ENCODE measurements at places on chromosomes 13 and 19.
A peak's percentile ranks its signal among the peaks of the same experiment; 100 is the strongest.

DNA sequence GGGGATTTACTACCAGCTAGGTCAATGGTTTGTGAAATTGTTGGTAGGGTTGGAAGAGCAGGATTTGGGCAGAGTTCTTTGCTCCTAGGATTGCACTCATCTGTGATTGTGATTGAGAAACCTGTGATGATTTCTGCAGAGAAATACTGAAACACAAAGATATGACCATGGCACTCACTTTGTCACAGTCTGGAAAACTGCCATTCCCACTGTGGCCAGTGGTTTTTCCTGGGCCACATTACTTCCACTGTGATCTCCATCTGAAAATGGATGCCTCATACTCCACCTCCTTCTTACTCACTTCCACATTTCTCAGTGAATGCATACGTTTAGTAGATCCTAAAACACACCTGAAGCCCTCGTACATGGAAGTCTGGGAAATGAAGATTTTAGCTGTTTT is 593.2 kb downstream of the LMO7 start:
- DNase-seq: no peak

DNA sequence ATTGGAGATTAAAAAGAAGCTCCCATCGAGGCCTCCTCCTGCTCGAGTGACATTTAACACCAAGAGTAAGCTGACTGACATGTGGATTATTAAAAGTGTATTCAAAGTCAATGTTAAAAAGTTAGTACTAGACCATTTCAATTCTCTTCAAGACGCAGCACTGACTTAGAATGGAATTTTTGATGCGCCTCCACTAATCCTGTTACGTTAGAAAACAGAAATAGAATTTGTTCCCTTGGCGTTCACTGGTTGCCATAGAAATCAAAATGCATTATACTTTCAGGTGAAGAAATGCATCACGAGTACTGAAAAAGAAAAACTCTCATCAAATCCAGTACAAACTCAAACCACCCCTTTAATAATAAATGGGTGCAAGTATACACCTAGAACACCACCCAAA is 42.2 kb downstream of the BRD4 start:
- no peak for DNase-seq

DNA sequence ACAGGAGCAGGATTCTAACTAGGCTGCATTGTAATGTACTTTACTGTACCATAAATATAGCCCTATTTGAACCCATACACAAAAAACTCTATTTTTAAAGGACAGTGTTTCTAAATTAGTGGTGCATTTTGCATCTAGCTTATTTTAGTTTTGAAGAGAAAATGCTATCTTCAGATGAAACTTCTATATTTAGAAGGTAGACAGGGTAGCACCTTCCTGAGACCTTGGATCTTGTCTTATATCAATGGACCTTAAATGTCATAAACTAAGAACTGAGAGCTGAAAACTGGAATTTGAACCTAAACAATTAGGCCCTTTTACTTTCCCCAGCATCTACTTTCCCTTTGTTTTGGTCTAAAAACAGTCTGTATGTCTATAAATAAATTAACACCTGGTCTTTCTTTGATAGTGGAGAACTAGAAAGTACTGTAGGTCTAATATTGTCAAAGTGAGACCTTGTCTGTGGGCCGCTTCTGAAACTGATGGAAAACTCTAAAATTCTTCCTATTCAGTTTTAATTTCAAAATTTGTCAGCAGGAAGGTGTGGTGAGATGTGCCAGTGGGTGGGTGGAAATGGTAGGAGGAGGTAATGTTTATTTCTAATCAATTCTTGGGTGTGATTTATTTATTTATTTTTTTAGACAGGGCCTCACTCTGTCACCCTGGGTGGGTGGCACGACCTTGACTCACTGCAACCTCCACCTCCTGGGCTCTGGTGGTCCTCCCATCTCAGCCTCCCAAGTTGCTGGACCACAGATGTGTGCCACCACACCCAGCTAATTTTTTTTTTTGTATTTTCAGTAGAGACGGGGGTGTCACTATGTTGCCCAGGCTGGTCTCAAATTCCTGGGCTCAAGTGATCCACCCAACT is 10.1 kb downstream of the COG3 start:
- no peak for DNase-seq

DNA sequence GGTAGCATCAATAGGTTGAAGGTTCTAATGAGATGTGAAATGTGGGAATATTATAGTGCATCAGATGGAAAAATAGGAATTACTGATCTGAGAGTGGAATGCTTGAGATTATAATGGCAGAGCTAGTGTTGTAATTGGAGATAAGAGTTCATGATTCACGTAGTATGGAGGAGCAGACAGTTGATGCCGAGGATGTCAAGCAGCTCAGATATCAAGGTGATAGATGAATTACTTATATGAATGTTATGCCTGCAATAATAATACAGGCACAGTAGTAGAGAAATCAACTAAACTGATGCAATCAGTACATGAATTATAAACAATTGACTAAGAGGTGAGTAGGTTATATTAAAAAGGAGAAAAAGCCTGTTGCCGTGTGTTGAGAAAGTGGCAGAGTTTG is 793.2 kb upstream of the GPC6 start:
- DNase-seq: no peak

GRCh38 chr19:42122691-42123607 is 9.3 kb downstream of the POU2F2 start:
- DNase-seq: no peak

- peak; percentile 76 for DNase-seq
Measured at GRCh38 chr13:48412881-48413351, at the start of gene LPAR6. LPAR6 (minus strand) TSS chr13:48413113; CDS start chr13:48412423, 690 bp downstream.

DNA sequence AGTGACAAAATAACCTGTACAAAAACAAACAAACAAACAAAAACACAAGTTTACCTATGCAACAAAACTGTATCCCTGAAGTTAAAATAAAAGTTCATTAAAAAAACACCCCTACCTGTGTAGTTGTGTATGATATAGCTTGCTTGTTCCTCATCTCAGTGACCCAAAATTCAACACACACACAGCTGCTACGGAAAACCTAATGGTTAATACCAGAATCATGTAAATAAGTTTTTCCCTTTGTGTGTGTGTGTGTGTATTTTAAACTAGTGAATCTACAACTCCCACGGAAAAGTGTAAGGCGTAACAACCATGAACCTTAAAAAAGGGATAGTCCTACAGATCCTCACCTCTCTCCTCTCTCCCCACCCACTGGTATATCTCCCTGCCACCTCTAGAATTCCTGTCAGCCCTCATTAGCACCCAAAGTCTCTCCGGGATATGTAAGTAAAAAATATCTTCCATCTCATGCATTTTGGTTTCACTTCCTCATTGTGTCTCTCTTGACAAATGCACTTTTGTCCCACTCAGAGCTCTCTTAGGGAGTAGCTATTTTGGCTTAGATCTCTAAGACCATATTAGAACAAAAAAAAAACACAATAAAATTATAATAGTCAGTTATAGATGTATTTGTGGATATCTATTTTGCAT is 2236.5 kb downstream of the PCDH9 start:
- no peak for DNase-seq

DNA sequence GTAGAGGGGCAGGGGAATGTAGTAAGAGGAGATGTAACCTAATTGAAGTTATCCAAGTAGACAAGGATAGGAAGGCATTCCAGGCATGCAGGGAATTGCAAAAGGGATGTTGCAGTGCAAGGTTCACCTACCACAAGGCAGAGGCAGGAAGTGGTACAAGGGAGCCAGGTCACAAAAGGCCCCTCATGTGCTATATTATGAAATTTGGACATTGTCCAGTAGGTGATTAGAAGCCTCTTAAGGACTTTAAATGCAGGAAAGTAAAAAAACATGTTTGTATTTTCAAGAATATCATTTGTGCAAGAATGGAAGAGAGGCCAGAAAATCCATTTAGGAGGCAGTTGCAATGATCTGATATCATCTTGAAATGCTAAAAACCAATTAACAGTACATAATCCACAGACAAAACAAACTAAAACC is 111.4 kb downstream of the FRY start:
- DNase-seq: peak; percentile 13

DNA sequence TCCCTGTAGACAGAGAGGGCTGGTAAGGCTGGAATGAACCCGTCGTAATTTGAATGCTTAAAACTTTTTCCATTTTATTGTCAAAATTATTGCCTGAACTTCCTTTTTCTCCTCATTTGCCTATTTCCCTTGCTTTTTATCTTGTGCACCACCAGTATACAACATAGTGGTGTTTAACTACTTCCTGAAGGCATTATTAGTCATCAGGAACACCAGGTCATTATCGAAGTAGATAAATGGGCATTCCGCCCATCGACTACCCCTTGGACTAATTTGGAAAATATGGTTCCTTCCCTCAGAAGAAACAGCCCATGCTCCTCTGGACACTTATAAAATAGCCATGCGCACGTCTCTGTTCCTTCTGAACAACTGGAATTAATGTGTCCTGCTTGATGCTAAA is 232.1 kb downstream of the TM9SF2 start:
- DNase-seq: no peak

GRCh38 chr19:848386-848921 is 3.6 kb upstream of the ELANE start:
- DNase-seq: no peak

DNA sequence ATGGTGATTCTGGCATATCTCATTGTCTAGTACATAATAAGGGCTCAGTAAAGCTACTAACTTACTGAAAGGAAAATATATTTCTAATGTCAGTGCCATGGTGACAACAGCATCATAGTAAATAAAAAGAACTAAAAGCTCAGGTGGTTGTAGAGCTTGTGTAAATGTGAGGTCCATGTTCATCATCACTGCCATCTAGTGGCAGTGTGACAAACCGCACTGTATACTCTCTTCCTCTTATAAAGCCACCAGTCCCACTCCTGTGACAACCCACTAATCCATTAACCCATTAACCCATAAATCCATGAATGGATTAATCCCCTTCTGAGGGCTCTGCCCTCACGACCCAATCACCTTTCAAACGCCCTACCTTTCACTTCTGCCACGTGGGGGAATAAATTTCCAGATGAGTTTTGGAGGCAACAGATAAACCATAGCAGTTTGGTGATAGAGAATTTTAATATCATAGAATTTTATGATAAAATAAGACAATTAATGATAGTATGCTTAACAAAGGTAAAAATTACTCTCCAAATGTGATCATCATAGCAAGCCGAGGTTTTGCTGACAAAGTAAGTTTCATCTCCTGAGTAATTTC is 160.4 kb upstream of the SGCG start:
- peak; percentile 80 for DNase-seq

DNA sequence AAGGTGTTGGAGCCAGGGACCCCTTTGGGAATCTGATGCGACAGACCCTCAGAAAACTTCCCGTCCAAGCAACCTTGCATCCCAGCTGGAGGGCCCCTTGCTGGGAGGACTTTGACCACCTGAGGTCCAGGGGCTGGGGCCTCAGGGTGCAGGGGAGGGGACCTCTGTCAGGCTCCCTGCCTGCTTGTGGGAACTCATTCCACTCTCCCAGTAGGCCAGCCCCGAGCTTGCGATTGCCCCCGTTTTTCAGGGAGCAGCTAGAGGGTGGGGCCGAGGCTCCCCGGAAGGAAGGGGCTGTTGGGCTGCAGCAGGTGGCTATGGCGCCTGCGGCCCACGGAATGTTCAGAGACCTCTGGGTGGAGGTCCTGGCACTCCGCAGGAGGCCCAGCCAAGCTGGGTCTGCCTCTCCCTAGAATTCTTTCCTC is 2.8 kb downstream of the GNA11 start:
- no peak for DNase-seq

DNA sequence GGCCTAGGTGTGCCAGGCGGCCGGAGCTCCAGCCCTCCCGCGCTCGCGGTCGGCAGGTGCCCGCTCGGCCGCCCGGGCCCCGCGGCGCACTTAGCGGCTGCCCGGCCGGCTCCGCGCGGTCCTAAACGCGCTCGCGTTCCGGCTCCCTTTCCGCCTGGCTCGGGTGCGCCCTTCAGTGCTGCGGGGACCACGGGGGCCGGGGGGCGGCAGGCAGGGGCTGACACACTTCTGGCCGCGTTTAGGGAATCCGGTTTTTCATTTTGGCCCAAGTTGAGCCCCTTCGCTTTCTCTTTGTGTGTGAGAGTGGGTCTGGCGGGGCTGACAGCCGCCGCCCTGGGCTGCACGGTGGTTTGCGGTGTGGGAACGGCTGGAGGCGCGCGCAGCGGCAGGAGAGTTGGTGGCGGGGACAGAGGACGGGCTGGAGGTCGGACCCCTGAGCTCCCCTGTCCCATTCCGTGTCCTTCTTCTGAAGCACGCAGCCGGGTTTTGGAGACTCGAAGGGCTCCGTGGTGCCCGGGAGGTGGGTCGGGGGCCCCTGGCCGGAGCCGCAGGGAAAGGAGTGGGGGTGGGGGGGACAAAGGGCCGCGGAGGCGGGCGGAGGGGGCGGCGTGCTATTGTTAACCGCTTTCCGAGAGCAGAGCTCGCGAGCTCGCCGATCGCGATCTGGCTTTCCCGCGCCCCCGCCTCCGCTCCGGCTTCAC is 3.1 kb downstream of the FGF9 start:
- peak; percentile 88 for DNase-seq

- DNase-seq: no peak
Measured at GRCh38 chr19:29628661-29629385, 22.7 kb downstream of the POP4 start.

DNA sequence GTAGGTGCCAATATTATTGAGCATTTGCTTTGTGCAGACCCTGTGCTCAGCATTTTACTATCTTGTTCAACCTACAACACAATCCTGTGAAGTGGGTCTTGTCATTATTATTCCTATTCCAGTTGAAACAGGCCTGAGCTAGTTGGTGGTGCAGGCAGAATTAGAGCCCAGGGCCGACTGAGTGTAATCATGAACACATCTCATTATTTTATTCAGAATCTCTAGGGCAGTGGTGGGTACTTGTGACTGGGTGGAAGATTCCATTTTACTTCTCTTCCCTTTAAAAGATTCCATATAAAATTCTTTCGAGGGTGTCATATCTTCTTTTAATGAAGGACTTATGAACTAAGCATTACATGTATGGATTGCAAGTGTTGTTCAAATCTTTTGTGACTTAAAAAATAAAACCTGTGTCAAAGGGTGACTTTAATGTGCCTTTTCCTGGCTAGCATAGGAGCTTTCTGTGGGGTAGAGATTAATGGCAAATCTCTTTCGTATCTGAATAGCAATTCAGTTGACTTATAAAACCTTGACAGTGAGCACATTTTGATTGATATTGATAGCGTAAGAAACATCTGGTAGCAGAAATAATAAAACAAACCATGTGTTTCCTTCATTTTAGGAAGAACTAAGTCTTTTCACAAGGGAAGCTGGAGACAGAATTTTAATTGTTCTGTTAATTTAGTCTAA is 20.3 kb downstream of the B3GLCT start:
- no peak for DNase-seq

- peak; percentile 54 for DNase-seq
Measured at GRCh38 chr19:52248241-52248640, 21.1 kb upstream of the ZNF766 start.

All from eye (tissue), 1 donor.